ENCODE measurements at places on chromosomes 5 and 9.

DNA sequence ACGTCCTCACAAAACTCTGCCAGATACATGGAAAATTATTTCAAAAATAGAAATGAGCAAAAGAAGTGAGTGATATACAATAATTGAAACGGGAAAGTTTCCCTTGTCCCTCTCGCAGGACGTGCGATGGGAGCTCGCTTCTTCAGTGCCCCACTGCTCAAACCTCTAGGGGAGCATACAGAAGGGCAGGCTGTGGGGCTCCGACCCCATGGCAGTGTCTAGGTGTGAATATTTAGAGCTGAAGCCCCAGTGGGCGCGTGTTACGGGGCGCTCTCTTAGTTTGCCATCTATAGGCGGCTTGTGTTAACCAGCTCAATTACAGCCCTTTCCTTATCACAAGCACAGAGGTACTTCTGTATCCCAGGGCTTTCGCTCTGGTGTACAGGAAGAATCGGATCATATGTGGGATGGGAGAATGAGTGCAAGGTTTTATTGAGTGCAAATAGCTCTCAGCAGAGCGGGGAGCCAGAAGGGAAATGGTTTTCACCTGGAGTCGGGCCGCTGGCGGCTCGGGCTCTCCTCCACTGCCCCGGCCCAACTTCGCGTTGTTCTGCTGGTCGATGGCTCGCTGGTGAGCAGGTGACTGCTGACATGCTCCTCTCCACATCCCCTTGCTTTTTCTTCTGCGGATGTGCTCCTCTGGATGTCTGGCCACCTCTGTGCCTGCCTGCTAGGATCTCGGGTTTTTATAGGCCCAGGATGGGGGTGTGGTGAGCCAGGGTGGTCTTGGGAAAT is 334.0 kb upstream of the PTPRD start:
- no peak for DNase-seq

GRCh38 chr9:12633016-12633765 is 60.0 kb upstream of the TYRP1 start:
- DNase-seq = no peak

DNA sequence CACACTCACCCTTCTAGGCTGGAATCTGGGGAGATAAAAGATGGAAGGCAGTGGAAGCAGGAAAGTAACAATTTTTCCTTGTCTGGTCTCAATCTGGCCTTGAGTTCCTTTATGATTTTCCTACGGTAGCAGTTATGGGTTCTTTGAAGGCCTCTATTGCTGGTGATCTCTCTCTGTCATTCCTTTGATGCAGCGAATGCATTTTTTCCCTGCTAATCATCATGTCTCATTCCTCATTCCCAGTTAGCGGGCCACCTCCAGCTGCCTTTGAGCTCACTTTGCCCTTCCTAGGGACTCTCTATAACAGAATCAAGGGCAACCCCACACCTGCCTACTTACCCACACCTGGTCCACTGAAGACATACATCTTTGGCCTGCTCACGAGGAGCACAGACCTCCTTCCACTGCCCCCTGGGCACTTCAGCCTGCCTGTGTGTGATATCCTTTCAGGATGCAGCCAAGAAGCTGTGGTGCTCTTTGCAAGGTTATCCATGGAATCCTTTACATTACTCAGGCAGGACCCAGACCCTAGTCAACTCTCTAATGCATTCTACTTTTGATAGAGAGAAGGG is 191.7 kb downstream of the DRD1 start:
- DNase-seq = no peak

- DNase-seq = no peak
Measured at GRCh38 chr5:165423697-165424299, 1918.4 kb downstream of the MAT2B start.

DNA sequence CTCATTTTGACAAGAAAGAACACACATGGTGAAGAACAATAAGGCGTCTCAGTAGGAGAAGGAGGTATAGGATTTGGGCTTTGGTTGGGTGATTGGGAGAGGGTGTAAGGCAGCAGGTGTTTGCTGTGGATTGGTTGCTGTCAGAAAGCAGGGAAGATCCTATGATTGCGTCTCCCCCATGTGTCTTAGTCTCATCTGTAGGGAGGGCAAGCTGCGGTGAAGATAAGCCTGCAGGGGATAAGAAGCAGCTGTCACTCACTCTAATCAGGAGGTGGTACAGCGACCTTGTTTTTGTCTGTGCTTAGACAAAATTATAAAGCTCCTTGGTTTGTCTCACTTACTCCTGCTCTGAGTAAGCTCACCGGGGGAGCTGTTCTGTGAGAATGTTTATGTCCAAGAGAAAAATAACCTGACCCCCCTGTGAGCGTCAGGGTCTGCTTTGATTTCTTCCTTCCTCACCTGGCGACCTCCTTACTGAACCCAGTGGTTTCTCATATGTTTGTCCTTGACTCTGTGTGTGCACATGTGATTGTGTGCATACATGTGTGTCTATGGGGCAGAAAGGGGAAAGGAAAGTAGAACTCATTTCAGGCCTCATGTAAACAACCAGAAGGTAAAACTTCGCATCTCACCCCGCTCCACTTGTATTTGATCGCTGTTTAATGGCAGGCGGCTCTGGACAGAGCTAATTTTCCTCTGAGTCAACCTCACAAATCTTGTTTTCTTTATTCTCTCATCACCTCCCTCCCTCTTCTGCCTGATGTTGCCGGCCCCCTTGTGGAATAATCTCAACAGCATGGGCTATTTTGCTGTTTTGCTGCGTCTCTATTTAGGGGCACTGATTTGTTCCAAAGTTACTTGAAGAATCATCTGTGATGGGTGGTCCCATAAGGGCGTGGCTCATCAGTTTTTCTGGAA is 105.6 kb downstream of the TENT4A start:
- DNase-seq = no peak

DNA sequence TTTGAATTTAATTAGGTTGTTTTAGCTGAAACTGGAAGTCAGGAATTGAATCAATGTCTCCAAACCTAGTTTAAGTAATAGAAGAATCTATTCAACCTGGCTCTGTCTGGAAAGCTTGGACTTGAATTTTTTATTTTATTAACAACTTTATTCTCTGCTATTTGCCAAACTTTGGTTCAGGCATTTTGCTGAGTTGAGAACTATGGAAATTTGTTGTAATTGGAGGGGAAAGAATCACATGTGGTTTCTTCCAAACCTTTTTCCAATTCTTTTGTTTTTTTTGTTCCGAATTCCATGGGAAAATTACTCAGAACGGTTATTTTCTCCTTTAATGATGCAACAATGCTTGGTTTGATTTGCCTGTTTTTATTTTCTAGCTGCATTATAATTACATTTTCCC is 98.2 kb upstream of the RPS23 start:
- DNase-seq = no peak

GRCh38 chr5:91053741-91054025 is 329.4 kb downstream of the ARRDC3 start:
- DNase-seq = no peak

- no peak for DNase-seq
Measured at GRCh38 chr5:166505067-166505466, 1786.4 kb upstream of the WWC1 start.

GRCh38 chr5:151617841-151618710 is 26.9 kb upstream of the FAT2 start:
- DNase-seq = no peak

DNA sequence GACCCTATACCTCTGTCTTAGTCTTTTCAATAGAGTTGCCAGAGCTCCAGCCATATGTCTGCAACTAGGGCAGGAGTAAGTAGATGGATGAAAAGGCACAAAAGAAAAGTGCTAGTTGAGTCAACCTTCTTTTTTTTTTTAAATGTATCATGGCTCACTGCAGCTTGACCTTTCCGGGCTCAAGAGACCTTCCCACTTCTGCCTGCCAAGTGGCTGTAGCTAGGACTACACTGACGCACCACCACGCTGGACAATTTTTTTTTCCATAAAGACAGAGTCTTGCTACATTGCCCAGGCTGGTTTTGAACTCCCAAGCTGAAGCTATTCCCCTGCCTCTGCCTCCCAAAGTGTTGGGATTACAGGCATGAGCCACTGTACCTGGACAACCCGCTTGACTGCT is 27.3 kb downstream of the FOXE1 start:
- DNase-seq = no peak

DNA sequence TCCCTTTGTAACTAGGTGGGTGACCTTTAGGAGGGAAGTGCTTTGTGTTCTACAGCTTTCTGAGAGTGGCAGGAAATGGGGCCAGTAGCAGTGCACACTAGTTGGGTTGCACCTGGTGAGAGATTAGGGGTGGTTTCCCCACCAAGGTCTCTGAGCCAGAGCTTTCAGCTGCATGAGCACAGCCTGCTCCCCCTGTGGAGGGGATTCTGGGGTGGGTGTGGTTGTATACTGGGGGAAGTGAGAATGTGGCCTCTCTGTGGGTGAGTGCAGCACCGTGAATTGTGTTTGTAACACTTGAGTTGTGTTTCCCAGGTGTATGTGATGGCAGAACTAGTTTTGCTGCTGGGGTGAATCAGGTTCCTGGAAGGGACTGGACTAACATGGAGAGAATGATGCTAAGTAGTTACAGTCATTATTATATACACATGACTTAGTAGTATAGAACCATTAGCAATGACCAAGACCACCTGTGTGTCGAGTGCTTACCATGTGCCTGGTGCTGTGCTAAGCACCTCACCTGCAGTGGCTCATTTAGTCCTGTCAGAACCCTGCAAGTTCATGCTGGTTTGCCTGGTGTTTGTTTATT is 11.8 kb upstream of the CXXC5 start:
- DNase-seq = peak; percentile 27

GRCh38 chr5:143550986-143551630 is 147.6 kb upstream of the NR3C1 start:
- no peak for DNase-seq

GRCh38 chr9:32839013-32839885 is 55.9 kb downstream of the TMEM215 start:
- no peak for DNase-seq

DNA sequence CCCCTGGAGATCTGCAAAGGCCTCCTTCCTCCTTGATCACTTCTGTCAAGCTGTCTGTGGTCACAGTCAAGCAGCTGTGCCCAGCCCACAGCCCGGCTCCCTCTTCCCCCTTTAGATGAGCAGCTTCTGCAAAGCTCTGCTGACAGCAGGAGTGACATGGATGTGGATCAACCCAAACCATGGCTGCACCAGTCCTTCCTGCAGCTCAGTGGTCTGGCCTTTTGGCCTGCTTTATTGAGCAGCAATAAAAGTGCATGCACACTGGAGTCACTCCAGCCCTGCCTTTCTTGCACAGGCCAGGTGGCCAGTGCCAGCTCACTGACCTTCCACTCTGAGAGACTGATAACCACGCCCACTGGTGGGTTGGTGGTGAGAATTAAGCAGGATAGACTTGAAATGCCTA is 91.3 kb upstream of the OTULINL start:
- DNase-seq = no peak

DNA sequence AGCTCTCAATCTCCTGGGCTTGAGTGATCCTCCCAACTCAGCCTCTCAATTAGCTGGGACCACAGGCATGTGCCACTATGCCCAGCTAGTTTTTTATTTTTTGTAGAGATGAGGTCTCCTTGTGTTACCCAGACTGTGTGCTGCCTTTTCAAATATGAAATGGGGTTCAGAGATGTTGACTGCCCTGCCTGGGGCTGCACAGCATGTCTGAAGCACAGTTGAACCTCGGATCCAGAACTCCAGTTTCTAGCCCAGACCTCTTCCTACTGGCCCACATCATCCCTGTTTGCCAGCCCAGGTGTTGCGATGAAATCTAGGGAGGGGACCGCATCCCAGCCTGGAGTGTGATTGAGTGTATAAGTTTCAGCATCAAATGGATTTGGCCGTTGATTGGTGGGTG is 69.4 kb downstream of the HMCN2 start:
- no peak for DNase-seq

- no peak for DNase-seq
Measured at GRCh38 chr5:1262381-1262780, 32.5 kb downstream of the TERT start.

DNA sequence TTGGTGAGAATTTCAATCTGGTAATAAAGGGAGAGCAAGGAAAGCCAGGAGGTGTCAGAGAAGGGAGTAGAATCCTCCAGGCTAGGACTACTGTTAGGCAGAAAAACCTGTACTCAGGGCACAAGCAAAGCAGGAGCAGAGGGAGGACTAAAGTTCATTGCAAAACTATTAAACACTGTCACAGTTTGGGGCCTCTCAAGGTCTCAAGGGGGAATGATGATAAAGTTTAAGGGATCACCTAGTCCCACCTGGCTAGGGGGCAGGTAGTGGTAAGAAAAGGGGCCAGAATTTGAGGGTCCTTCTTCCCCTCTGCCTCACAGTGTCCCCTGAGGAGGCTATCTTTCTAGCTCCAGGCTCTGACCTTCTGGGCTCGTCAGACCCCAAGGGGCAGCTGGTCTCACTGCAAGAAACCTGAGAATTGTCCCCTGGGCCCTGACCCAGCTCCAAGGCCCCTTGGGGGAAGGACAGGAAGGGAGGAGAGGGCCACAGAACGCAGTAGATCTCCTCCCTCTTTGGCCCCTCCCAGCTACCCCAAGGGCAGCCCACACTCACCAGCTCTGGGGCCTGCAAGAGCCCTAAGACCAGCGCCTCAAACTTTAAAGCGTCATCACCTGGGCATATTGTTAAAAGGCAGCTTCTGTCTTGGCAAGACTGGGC is 974 bp downstream of the CCDC69 start:
- DNase-seq = peak; percentile 35

DNA sequence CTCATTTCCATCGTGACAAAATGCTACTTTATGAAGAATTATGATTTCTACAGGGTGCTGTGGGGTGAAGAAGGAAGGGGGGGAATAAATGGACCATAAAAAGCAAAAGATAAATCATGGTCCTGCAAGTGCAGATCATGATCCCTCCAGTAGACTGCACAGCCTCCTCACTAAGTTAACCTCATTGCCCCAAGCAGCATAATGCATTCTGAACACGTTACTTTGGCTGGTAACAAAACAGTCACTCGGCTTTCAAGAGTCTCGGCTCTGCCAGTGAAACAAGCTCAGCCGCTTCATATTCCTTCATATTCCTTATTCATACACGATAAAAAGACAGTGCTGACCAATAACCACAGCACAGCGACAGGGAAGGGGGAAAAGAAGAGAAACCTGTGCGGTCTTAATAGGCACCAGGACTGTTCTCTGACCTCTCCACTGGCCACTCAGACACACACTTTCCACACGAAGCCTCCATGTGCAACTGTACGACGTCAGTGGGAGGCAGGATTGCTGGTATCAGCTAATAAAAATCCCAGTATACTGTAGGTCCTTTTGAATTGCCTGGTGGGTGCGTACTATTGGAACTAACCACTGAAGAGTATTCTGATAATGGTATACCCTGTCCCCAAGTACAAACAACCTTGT is 60.5 kb downstream of the ANKH start:
- no peak for DNase-seq

- no peak for DNase-seq
Measured at GRCh38 chr5:132774896-132775295, 2.1 kb downstream of the SEPTIN8 start.

DNA sequence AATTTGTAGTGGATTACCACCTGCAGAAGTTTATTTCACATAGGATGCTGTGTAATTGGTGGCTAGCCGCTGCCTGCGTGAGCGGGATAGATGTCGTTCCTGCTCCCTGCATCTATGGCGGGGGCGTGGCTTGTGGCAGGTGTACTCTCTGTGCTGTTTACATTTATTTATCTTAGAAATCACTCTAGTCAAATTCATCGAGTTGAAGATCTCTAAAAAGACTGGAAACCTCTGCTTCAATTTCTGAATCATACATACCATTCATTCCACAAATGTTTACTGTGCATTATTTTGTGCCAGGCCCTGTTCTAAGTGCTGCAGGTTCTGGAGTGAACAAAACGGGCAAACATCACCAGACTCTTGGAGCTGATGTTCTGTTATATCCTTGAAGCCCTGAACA is 11.9 kb downstream of the ROPN1L start:
- DNase-seq = no peak

GRCh38 chr5:149213264-149213880 is 58.3 kb upstream of the AFAP1L1 start:
- no peak for DNase-seq

- no peak for DNase-seq
Measured at GRCh38 chr5:76620166-76620565, 3.0 kb downstream of the F2RL2 start.

Measured in stimulated activated CD4-positive, alpha-beta T cell treated with anti-CD3 and anti-CD28 coated beads, Interleukin-12 subunit alpha, Interleukin-12 subunit beta, amount 100 ng/mL, for 4 hours (primary cell).